ENCODE measurements at places on chromosomes 7 and 10. TPM values are rescaled to one million over a fixed set of nuclear protein-coding genes. Genes with fewer than 3 reads are reported as not detected.

The LRRC61 gene
- 25.2 TPM for total RNA-seq

The DPYSL4 gene
- 0.52 TPM for total RNA-seq

The TFEC gene
- 0.33 TPM for total RNA-seq

The WNT8B gene
- total RNA-seq = not detected

The ACTL6B gene
- total RNA-seq = 0.52 TPM

DNA sequence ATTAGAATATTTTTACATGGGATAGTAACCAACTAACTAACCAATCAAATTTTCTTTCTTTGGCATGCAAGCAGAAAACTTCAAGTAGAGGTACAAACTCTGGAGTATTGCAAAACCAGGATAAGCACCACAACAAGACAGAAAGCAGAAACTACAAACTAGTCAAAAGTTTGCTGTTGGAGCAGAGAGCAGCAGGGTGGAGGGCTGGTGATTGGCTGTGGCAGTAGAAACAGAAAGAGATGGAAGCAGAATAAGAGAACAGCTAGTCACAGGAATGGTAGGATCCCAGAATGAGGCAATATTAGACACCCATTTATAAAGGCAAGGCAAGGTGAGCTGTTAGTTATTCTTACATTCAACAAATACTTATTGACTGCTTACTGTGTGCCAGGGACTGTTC lies 6.8 kb upstream of the MACC1 start:
- peaks cover 24% of the 10 kb centered on the region for H3K4me1 ChIP-seq
- no peak overlapping the region for H3K4me3 ChIP-seq
- H3K27ac ChIP-seq = no peak overlapping the region
- no peaks in the 10 kb centered on the region for H3K36me3 ChIP-seq

DNA sequence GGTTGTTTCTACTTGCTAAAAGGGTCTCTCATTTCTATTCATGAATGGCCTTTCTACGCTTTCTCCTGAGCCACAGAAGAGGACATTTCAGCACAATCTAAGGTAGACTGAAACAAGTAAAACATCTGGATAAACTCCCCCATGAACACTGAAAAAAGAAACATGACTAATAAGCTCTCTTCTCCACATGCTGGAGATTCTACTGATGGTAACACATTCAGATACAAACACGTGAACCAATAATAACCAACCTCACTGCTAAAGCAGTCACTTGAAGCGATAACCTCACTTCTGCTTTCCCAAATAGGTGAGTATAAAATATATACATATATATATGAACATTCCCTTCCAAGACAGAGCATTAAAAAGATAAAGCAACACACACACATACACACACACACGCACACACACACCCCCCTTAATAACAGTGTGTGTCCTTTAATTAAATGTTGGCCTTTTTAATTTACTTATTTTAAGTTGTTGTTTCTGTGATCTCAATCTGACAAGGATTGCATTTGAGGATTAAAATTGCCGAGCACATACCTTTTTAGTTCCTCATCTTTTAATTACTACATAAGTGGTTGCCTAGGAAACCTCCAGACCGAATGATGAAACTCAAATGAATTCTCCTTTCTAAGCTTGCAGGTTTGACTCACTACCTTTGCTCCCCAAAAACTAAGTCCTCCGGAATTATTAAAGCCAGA lies 292.4 kb upstream of the KLF14 start:
- peaks cover 29% of the 10 kb centered on the region for H3K4me1 ChIP-seq
- H3K27me3 ChIP-seq = no peaks in the 10 kb centered on the region
- DNase-seq = no peak
- no peak overlapping the region for H3K27ac ChIP-seq
- no peaks in the 10 kb centered on the region for H3K36me3 ChIP-seq

- H3K4me1 ChIP-seq = peaks cover 13% of the 10 kb centered on the region
- H3K27me3 ChIP-seq = no peaks in the 10 kb centered on the region
- no peaks in the 10 kb centered on the region for H3K36me3 ChIP-seq
- H3K27ac ChIP-seq = no peak overlapping the region
These were observed 87.6 kb upstream of the CCDC6 start for GRCh38 chr10:59993931-59994330.

DNA sequence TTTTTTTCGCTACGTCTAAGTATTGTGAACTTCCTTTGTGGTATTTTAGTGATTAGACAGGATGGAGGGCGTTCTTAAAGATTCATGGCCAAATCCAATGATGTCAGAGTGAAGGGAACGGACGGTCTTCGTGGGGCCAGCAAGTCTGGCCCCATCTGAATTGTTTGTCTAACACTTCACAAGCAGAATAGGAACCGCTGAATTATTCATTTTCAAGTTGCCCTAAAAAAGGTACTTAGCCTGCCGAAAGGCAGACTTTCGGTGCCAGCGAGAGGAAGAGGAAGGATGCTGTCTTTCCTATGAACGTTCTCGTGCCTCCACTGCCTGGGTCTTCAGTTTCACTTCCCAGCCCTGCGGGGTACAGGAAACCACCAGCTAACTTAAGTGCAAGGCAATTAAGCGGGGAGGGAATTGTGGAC lies 145.7 kb upstream of the SH2B2 start:
- H3K36me3 ChIP-seq = no peaks in the 10 kb centered on the region
- no peak overlapping the region for H3K4me3 ChIP-seq
- peak; percentile 50 for DNase-seq
- H3K27me3 ChIP-seq = no peaks in the 10 kb centered on the region
- H3K4me1 ChIP-seq = no peaks in the 10 kb centered on the region

DNA sequence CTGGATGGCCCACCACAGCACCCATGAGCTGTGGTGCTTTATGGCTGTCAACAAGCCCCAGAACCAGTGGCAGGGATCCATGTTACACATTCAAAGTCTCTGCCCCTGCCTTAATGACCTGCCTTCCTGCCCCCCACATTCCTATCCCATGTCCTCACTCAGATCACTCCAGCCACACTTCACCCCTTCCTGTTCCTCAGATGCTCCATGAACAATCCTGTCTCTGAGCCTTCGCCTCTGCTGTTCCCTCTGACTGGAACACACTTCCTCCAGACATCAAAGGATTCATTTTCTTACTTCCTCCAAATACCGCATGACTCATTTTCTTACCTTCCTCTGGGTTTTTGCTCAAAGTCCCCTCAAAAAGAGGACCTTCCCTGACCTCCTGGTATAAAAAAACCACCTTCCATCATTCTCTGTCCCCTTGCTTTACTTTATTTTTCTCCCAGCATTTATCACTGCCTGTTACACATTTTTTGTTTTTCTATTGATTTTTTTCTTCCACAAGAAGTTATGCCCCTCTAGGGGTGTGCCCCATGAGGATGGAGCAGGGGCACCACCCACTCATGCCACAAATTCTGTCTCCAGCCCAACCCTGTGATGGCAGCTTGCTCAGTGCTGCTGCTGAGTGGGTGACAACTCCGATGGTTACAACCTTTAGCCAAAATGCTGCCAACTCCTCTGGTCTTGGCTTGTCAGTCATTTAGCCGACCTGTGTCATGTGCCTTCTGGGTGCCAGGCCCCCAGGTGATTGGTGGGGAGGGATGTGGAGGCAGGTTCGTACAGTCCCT lies 18.2 kb downstream of the COL13A1 start:
- H3K4me1 ChIP-seq = peaks cover 2% of the 10 kb centered on the region
- DNase-seq = no peak

GRCh38 chr10:28687683-28688001 lies 10.3 kb downstream of the BAMBI start:
- H3K27ac ChIP-seq = no peak overlapping the region
- no peaks in the 10 kb centered on the region for H3K4me1 ChIP-seq
- H3K36me3 ChIP-seq = no peaks in the 10 kb centered on the region
- DNase-seq = no peak
- H3K4me3 ChIP-seq = no peak overlapping the region
- no peaks in the 10 kb centered on the region for H3K27me3 ChIP-seq

- DNase-seq = peak; percentile 78
- H3K4me1 ChIP-seq = peaks cover 50% of the 10 kb centered on the region
- H3K27me3 ChIP-seq = no peaks in the 10 kb centered on the region
- H3K4me3 ChIP-seq = no peak overlapping the region
- no peaks in the 10 kb centered on the region for H3K36me3 ChIP-seq
- peak overlapping the region; percentile 63 for H3K27ac ChIP-seq
These were observed 104.8 kb downstream of the PPP1R3C start for GRCh38 chr10:91528080-91528479.

DNA sequence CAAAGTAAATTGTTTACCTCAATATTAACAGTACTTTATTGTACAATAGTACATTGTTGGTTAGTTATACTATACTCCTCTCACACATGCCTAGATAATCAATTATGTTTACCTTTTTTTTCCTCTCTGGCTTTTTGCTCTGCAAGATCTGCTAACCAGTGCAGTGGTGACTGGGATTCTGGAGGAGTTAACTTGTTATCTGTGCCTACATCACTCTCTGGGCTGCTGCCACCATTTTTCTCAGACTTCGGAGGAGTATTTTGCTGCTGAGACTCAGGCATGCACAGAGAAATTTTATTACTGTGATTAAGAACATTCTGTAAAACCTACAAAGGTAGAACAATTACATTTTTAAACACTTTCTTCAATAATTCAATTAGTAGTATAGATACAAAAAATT lies 59.7 kb downstream of the NRBF2 start:
- H3K36me3 ChIP-seq = peaks cover 20% of the 10 kb centered on the region
- H3K4me1 ChIP-seq = no peaks in the 10 kb centered on the region
- no peak for DNase-seq
- H3K27me3 ChIP-seq = no peaks in the 10 kb centered on the region
- no peak overlapping the region for H3K4me3 ChIP-seq

- H3K36me3 ChIP-seq = no peaks in the 10 kb centered on the region
- no peak overlapping the region for H3K27ac ChIP-seq
- DNase-seq = no peak
- H3K4me1 ChIP-seq = no peaks in the 10 kb centered on the region
These were observed 50.4 kb downstream of the CALML3 start for GRCh38 chr10:5575144-5575481.

- no peaks in the 10 kb centered on the region for H3K36me3 ChIP-seq
- no peaks in the 10 kb centered on the region for H3K27me3 ChIP-seq
- H3K4me3 ChIP-seq = no peak overlapping the region
These were observed 47.8 kb downstream of the CPEB3 start for GRCh38 chr10:92242910-92243671.

GRCh38 chr10:123635745-123636144 lies 30.4 kb upstream of the GPR26 start:
- H3K27ac ChIP-seq = no peak overlapping the region
- no peaks in the 10 kb centered on the region for H3K36me3 ChIP-seq
- no peak for DNase-seq
- H3K4me3 ChIP-seq = no peak overlapping the region
- H3K4me1 ChIP-seq = no peaks in the 10 kb centered on the region

DNA sequence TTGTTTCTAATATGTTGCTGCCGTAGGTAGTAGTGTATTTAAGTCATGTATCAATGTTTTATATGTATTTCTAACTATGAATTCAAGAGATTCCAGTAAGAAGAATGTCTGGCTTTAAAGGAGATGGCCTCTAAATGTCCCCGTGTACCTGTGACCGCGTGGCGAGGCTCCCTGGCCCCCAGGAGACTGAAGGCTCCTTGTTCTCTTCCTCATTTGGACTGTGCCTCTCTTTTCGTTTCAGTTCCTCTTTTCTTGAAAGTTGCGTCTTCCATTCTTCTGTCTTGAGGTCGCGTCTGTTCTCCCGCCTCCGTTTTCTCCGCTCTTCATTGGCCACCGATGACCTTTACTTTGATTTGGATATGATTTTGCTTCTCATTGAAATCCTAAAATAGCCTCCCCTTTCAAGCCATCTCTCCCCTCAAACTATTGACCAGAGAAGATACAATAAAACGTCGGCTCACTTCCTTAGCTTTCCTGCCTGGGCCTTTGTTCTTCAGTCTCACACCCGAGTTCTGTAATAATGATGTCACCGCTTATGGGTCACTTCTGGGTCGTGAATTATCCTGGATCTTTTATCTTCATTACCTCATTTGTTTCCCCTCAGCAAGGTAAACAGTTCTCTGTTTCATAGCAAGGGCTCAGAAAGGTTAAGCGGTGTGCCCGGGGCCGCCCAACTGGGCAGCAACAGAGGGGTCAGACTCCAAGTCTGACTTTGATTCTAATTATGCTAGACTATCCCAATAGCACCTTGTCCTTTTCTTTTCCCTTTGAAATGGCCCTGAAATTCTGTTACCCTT lies 28.7 kb downstream of the WIPI2 start:
- H3K27me3 ChIP-seq = no peaks in the 10 kb centered on the region
- peak; percentile 1 for DNase-seq
- H3K4me3 ChIP-seq = no peak overlapping the region
- no peaks in the 10 kb centered on the region for H3K4me1 ChIP-seq
- peaks cover 23% of the 10 kb centered on the region for H3K36me3 ChIP-seq
- no peak overlapping the region for H3K27ac ChIP-seq

DNA sequence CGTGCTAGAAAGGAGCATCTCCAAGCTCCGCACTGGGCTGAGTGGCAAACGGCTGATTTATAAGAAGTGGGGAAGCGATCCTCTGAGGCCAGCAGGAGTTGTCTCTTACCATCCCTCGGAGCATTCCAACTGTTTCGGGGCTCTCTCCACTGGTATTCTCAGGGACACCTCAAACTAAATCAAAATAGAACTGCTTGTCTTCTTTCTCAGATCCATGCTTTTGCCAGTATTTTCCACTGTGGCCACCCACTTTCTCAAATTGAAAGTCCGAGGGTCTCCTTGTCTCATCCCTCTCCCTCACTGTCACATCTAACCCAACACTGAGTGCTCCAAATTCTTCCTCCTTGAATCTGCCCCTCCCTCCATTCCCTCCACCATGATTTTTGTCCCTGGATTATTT lies 83.2 kb upstream of the LEP start:
- no peak overlapping the region for H3K27ac ChIP-seq
- no peak overlapping the region for H3K4me3 ChIP-seq
- no peaks in the 10 kb centered on the region for H3K4me1 ChIP-seq
- no peaks in the 10 kb centered on the region for H3K27me3 ChIP-seq

- no peak overlapping the region for H3K4me3 ChIP-seq
- H3K27ac ChIP-seq = no peak overlapping the region
- no peaks in the 10 kb centered on the region for H3K4me1 ChIP-seq
- no peak for DNase-seq
- no peaks in the 10 kb centered on the region for H3K27me3 ChIP-seq
- no peaks in the 10 kb centered on the region for H3K36me3 ChIP-seq
These were observed 535.6 kb downstream of the DNAJB6 start for GRCh38 chr7:157872447-157872846.

DNA sequence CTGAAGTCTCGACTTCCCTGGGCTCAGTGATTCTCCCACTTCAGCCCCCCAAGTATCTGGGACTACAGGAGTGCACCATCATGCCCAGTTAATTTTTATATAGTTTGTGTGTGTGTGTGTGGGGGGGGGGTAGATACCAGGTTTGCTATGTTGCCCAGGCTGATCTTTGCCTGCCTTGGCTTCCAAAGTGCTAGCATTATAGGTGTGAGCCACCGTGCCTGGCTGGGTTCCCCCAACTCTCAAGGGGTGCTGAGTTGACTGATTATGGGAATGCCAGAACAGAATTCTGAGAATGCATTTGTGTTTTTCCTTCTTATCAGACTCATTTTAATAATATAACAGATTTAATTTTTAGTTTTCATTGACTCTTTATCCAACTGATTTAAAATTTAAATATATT lies 19.5 kb downstream of the RPA3 start:
- no peaks in the 10 kb centered on the region for H3K36me3 ChIP-seq
- no peak overlapping the region for H3K4me3 ChIP-seq
- no peak overlapping the region for H3K27ac ChIP-seq

- no peak overlapping the region for H3K27ac ChIP-seq
- DNase-seq = no peak
- no peaks in the 10 kb centered on the region for H3K36me3 ChIP-seq
- H3K4me1 ChIP-seq = no peaks in the 10 kb centered on the region
These were observed 57.4 kb downstream of the MKLN1 start for GRCh38 chr7:131385039-131385605.

GRCh38 chr7:77537136-77537777 lies at the start of gene PTPN12:
Gene PTPN12, plus strand, starts transcription at chr7:77537295. Its CDS starts 252 bp downstream, at chr7:77537547.
- H3K27ac ChIP-seq = peak within 1 kb of the TSS; percentile 95
- H3K4me3 ChIP-seq = peak within 1 kb of the TSS; percentile 92
- DNase-seq = no peak
- no peaks in the 10 kb centered on the region for H3K36me3 ChIP-seq
- H3K27me3 ChIP-seq = no peaks in the 10 kb centered on the region

- no peaks in the 10 kb centered on the region for H3K27me3 ChIP-seq
- H3K36me3 ChIP-seq = no peaks in the 10 kb centered on the region
- H3K27ac ChIP-seq = peak overlapping the region; percentile 61
- H3K4me3 ChIP-seq = no peak overlapping the region
These were observed 115.8 kb downstream of the SORBS1 start for GRCh38 chr10:95445223-95445836.
